ENCODE measurements at places on chromosomes 5 and 9.

- no peak for DNase-seq
Measured at GRCh38 chr9:113529336-113530009, 65.9 kb downstream of the RGS3 start.

- no peak for DNase-seq
Measured at GRCh38 chr5:22908129-22908528, 55.0 kb upstream of the CDH12 start.

GRCh38 chr5:104538734-104539133 lies 976.1 kb upstream of the NUDT12 start:
- no peak for DNase-seq

DNA sequence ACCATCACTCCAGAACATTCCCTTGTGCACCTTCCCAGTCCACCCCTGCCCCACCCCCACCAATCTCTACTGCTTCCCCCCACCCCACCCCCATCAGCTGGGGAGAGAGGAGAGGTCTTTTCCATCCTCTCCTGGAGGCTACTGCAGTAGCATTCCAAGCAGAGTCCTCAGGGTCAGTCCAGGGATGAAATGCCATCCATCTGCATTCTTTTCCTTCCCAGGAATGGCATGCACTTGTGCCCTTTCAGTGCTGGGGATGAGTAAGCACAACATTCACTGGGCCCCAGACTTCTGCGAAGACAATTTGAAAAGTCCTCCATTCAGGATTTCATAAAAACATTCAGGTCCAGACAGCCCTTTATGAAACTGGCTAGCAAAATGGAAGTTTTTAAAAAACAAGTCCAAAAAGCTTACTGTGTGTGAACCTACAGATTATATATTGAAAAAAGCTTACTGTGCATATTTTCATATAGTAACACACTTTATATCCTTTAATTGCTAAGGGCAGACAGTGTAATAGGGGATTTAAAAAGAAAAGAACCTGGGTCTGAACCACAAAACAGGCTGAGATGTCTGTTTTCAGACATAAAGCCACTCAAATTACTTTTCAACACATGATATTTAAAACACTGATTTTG lies 50.0 kb upstream of the GOLPH3 start:
- DNase-seq: no peak

- no peak for DNase-seq
Measured at GRCh38 chr5:173660481-173661280, 44.2 kb upstream of the BOD1 start.

GRCh38 chr5:85159395-85159794 lies 774.7 kb upstream of the EDIL3 start:
- no peak for DNase-seq

DNA sequence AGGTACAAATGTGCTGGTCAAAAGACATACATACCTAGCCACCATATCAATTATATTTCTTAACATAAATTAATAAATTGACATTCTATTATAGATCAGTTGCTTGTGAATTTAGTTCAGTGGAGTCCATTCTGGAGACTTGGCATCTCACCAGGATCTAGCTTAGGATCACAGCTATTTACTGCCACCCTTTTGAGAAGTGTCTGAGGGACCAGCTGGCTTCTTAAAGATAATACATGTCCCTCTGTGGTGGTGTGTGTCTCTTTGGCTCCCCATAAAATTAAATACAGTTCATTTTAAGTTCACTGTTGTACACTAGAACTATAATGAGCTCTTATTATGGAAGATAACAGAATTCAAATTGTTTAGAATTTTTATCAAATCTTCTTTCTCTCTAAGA lies 290.7 kb downstream of the PRELID2 start:
- DNase-seq: no peak

DNA sequence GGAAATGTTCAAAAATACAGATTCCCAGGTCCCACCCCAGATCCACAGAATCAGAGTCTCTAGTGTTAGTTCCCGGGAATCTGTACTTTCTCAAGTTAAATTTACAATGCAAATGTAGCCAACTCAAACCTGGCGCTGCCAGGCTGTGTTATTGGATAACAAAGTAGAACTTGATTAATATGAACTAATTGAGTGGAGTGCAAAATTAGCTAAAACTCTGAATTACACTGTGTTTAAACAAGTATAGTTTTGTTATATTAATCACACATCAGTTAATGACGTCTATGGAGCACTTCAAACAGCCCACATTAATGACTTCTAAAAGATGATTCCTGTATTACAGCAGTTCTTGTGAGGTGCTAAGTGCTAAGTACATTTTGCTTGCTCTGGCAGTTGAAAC lies 32.4 kb upstream of the CYFIP2 start:
- DNase-seq: peak; percentile 53

DNA sequence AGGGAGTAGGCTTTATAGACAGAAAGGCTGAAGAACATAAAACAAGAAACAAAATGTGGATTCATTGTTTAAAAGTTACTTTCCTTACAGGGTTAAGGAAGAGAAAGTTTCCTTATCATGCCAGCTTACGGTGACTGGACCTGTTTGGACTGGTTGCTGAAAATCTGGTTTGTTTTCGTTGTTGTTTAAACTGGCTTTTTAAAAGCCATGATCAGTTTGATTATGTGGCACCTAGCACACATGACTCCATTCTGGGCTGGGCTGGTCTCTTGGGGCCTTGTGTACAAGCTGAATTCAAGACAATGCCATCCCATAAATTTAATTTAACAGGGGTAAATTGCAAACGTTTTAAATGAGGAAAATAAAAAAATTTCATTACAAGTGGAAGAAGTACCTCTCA lies 18.4 kb upstream of the ZNF474 start:
- DNase-seq: no peak

DNA sequence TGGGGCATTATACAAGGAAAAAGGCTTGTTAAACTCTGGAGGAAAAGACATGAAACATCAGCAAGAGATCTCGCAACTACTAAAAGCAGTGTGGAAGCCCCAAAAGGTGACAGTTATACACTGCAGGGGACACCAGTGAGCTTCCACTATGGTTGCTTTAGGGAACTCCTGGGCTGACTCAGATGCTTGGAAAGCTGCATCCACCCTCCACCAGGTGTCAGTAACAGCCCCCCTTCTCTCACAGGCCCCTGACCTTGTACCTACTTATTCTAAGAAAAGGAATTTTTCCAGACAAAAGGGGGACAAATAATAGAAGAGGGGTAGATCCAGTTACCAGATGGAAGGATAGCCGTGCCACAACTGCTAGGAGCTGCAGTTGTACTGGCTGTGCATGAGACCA lies 154.4 kb upstream of the COX7C start:
- DNase-seq: no peak

- no peak for DNase-seq
Measured at GRCh38 chr9:124309667-124310084, 51.9 kb downstream of the NEK6 start.

GRCh38 chr5:65812648-65813047 lies 90.6 kb downstream of the NLN start:
- DNase-seq: no peak

DNA sequence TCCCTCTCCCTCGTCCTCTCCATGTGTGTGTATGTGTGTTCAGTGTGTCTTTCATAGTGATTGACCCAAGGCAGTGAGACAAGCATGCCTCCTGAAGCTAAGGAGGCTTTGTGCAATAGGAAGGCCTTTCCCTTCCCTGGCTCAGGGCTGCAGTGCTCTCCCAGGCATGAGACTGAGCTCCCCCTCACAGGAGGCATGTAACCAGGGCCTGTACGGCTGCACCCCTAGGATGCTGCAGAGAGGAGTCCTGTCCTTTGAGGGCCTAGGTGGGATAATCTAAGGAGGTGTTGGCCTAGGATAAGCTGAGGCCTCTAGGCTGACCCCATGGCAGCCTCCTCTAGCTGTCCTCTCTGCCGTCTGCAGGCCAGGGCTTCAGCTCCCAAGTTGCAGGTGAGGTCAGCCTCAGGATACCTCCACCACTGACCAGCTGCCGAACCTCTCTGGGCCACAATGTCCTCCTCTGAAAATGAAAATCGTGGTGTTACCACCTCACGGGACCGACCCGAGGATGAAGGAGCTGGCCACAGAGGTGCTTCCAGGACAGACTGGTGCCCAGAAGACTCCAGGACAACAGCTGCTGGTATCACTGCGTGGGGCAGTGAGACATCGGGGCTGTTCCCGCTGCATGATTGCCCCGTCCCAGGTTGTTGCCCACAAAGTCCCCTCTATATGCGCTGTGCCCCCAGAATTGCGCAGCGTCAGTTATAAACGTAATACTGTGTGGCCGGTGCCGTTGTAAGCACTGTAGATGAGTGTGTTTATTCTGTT lies 129.6 kb downstream of the BARX1 start:
- no peak for DNase-seq

GRCh38 chr5:50325237-50325832 lies 115.8 kb downstream of the EMB start:
- no peak for DNase-seq

GRCh38 chr9:94134629-94135028 lies 50.4 kb downstream of the PTPDC1 start:
- no peak for DNase-seq

GRCh38 chr9:127556871-127557270 lies 55.2 kb upstream of the STXBP1 start:
- DNase-seq: no peak

- DNase-seq: no peak
Measured at GRCh38 chr5:44691802-44692201, 116.9 kb upstream of the MRPS30 start.

- no peak for DNase-seq
Measured at GRCh38 chr9:75532233-75533050, 358.0 kb upstream of the PCSK5 start.

- DNase-seq: no peak
Measured at GRCh38 chr5:122063836-122064235, 14.2 kb downstream of the LOX start.

DNA sequence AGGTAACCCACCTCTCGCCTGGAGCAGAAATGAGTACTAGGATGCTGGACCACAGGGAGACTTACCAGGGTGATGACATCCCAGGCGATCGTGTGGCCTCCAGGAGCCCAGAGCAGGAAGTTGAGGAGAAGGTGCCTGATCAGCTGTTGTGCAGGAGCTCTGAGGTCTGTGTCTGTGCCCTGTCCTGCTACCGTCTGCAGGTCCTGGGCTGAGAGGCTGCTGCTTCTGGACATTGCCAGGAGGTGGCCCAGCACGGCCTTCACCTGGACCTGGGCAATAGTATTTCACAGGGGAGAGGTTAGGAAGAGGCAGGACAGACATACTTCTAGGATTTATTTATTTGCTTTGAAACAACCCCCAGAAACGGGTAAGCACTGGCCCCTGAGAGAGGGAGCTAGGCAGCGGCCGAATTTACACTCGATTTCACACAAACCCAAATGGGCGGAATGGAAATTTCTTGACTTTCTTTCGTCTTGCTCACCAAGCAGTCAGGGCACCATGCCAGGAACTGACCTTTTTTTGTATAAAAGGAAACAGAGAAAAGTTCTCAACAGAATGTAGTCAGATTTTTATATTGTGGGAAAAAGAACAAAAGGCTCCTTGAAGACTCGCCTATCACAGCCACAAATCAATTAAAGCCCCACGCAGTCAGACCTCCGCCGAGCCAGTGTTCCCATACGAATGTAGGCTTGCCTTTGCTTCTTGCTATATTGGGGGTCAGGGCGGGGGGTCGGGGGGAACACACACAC lies 210.3 kb downstream of the FANCC start:
- no peak for DNase-seq

- DNase-seq: no peak
Measured at GRCh38 chr5:40321514-40321913, 358.2 kb upstream of the PTGER4 start.

DNA sequence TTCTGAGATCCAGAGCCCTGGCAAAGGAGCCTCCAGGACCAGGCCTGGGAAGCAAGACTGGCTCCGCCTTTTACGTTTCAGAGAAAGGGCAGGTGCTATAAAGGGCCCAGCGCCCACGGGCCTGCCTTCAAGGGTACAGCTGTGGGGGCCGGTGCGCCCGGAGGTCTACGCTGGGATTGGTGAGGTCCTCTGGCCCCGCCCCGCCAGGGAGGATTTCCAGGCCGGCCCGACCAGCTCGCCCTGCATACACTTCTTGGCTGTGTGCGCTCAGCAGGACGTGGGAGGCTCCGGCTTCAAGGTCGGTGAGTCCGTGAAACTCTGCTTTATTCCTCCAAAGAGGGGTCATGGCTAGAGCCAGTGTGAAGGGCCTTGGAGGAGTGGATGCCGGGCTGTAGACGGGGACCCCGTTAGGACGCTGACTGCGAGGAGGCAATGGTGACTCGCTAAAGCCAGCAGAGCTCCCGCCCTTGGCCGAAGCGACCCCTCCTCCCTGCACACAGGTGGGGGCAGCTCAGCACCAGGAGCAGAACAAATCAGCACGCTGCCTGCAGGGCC lies at the start of gene CKMT2:
Gene CKMT2, plus strand, starts transcription at position 243 of the 555 bp plus-strand sequence. CDS start 17,811 bp downstream, outside the sequence.
- no peak for DNase-seq

DNA sequence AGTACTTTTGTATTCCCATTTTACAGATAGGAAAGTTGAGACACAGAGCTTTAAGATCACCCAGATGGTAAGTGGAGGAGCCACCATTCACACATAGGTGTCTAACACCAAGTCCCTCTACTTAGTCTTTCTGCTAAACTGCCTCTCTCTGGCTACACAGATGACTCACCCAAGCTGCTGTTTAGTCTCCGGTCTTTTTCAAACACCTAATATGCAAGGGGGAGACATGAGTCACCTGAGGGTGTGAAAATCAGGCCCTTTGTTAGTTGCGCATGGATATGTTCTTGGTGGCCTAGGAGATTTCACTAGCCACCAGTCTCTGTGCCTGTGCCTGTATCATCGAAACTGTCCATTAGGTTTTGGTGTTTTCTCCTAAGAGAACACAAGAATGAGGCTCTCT lies 117.8 kb downstream of the MAST4 start:
- DNase-seq: no peak

GRCh38 chr9:79286992-79287707 lies 284.6 kb upstream of the TLE4 start:
- no peak for DNase-seq

GRCh38 chr9:18990494-18990893 lies 42.5 kb downstream of the SAXO1 start:
- no peak for DNase-seq

DNA sequence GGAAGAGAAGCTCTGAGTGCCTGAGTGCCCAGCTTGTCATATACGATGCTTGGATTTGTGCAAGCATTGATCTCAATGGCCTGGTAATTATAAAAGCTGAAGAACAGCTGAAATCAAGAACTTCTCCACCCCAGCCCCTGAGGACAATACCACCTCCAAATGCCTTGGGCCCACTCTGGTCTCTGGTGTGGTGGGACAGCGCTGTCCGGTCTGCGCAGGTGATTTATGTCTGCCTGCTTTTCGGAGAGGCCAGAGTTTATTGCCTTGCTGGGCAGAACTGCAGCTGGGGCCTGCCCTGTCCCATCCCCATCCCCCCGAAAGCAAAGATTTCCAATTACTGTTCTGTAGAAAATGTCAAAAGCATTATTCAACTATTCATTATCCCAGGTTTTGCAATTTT lies 1.1 kb upstream of the PDZD2 start:
- no peak for DNase-seq

- DNase-seq: no peak
Measured at GRCh38 chr9:130072515-130073235, 19.0 kb downstream of the GPR107 start.
